ENCODE measurements at places on chromosomes 4 and X.

DNA sequence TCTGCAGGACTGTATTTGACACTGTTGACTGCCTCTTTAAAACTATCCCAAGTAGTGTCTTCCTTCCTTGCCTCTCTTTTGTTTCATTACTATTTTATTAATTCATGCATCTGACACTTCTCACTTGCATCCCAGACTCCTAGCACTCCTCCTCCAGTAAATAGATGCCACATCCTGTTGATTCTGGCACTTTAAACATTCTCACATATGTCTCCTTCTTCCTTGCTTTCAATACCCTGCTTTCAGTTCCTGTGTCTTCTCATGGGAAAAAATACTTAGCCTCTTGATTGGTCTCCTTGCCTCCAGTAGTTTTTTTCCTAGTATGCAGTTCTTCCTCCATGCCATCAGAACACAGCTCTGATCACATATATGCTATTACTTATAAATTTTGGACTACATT, 5.1 kb downstream of the RNF128 start:
- no peak for ATAC-seq

DNA sequence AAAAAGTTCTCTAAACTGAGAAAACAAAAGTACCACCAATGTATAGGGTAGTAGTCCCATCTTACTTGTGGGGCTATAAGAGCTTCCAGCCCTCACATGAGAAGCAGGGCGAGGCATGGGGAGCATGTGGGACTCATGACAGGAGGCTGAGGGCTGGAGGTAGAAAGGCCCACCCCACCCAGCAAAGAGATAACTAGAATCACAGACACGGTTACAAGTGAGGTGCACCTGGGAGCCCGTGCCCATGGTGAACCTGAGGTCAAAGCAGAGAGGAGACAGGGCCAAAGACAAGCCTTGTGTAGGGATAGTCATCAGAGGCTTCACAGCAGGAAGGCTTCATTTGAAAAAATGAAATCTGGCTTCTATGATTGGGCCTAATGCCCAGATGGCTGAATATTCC, 55.4 kb downstream of the TTC29 start:
- ATAC-seq: no peak

DNA sequence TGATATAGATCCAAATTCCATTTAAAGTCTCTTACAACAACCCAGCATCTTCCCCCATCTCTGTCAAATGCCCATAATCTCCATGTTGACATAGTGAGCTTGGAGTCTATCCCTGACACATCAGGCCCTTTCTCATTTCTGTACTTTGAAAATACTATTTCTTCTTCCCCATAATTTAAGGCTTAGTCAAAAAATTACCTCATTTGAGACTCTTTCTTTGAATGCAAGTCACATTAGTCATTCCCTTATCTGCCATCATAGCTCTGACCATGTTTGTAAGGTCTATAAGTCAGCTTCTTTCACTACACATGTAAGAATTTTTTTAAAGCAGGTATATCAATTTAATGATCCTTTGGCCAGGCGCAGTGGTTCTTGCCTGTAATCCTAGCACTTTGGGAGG, 99.9 kb downstream of the DDX60 start:
- ATAC-seq: no peak

- ATAC-seq: no peak
These were observed 245.2 kb upstream of the TET2 start for GRCh38 chr4:104901438-104901837.

GRCh38 chr4:102534845-102535244, 33.7 kb downstream of the NFKB1 start:
- no peak for ATAC-seq

GRCh38 chrX:43278440-43278839, 377.7 kb upstream of the MAOA start:
- no peak for ATAC-seq

DNA sequence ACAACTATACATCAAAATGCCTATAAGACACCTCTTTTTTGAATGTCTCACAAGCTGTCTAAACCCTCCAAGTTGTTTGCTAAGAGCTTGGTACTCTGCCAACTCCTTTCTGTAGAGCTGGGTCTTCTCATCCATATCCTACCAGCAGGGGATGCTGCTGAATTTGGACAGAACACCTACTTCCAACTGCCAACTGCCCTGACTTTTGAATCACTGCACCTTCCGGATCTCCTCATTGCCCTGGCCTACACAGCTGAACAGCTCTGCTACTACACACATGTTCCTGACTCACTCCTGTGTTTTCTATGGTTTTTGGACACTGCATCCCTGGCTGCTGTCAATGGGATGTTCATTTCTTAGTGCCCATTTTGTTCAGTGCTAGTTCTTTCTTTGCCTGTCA, 18.7 kb downstream of the FAM184B start:
- ATAC-seq: no peak

DNA sequence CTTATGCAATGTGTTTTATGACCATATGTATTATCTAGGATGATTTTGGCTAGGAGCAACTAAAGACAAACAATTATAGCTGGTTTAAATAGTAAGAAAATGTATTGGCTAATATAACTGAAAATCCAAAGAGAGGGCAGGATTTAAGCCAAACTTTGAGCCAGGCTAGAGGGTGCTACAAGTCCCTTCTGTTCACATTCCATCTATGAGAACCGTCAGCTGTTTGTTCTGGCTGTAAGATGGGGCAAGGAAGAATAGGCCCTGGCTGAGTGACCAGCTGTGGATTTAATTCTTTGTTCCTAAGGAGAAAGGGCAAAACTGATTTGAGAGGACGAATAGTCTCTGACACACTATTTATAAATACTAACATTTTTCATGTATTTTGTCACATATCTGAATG, 79.2 kb upstream of the UGT8 start:
- ATAC-seq: no peak

DNA sequence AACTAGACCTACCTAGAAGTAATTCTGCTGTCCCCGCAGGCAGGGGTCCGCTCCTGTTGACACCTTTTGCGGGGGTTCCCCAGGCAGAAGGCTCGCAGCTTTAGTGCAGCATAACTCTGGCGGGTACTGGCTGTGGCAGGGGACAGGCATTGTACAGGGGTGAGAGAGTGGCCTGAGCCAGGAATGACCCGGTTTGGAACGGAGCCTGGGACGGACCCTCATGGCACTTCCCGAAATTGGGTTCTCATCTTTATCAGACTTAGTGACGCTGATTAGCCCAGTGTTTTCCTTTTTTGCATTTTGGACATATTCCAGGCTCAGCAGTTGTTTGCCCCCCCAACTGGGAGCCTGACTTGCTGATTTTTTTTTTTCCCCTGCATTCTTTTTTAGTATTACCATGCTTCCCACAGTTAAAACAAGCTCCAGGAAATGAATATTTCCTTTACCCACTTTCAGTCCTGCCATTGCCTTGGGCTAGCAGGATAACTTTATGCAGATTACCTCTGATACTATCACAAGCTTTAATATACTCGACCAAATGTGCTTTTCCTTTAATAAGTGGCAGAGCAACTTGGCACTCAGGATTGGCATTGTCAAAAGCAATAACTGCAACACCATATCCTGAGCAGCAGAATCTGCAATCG, 55.8 kb upstream of the WDR1 start:
- ATAC-seq: no peak

DNA sequence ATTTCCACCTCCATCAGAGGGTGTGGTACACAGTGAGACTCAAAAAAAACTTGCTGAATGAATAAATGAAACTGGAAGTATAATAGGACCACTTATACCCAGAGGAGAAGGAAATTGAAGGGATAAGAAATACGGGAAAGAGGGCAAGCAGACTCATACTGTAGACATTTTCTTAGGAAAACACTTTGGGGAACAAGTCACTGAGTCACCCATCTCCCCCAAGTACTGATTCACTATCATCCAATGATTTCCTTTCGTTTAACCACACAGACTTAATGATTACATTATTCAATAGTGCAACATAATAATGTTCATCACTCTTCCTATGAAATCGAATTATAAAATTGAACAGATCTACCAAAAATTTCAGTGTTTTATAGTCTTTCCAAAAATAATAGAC, 97.1 kb downstream of the LDB2 start:
- ATAC-seq: no peak

DNA sequence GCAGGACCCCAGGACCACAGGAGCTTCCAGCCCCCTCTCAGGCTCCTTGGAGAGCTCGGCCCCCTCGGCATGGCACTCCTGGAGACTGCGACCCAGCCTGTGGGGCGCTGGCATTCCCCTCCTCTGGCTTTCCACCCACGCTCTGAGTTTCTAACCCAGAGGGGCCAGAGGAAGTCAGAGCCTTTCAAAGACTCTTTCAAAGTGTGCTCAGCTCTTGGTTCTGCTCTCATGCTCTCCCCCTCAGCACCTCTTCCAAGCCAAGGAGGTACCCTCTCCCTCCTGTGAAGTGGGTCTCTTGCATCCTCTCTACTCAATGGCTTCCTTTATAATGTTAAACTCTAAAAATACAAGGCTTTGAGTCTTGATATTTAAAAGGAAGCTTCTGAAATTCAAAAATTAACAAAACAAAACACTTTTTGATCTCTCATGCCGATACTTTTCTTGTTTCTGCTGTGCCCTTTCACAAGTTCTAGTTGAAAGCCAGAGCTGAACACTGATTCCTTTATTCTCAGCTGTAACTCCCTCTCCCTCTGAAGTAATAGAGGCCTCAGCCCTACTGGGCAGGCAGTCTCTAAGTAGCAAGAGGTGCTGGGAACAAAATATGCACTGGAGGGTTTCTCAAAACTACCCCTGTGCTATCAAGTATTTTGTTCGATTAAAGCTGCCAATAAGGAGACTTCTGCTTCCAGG, 82.8 kb downstream of the NAT8L start:
- ATAC-seq: no peak
